ENCODE measurements at places on chromosomes 5 and 9. TPM values are rescaled to one million over a fixed set of nuclear protein-coding genes. Genes with fewer than 3 reads are reported as not detected.

- H3K27ac ChIP-seq, result no peak overlapping the region
- peak; percentile 97 for DNase-seq
- H3K4me3 ChIP-seq, result no peak overlapping the region
- no peaks in the 10 kb centered on the region for H3K4me1 ChIP-seq
Observed at GRCh38 chr9:130243015-130243881, 22.3 kb upstream of the HMCN2 start.

- no peak overlapping the region for H3K27ac ChIP-seq
- H3K27me3 ChIP-seq, result no peaks in the 10 kb centered on the region
- no peak for DNase-seq
- H3K36me3 ChIP-seq, result no peaks in the 10 kb centered on the region
- H3K4me1 ChIP-seq, result no peaks in the 10 kb centered on the region
Observed at GRCh38 chr9:81113453-81114124, 575.8 kb downstream of the TLE1 start.

The PCDHA3 gene
- 2.9 TPM for total RNA-seq

DNA sequence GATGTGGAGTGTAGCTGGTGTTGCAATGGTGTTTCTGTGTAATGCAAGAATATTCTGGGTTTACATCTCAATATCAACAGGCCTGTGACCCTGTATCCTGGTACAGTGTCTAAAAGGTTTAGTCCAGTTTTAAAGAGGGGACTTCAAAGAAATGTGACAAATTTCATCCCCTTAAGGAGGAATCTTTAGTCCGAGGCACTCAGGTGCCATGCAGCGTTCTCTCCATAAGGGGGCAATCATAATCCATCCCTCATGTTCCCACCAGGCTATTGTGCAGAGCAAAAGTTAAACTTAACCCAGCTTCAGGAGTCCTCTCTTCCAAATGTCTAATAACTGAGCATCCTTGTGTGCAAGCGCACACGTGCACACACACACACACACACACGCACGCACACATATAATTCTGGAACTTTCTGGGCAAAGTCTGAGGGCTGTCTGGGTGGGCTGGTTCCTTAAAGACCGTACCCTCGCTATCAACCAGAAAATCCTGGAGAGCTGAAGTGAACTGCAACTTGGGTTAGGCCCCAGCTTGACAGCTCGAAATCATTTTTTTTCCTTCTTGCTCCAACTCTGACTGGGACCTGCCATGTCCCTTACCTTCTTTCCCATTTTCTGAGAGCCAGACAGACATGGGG lies 46.0 kb downstream of the CRB2 start:
- H3K27me3 ChIP-seq, result no peaks in the 10 kb centered on the region
- H3K4me1 ChIP-seq, result peaks cover 5% of the 10 kb centered on the region
- no peak overlapping the region for H3K4me3 ChIP-seq
- no peaks in the 10 kb centered on the region for H3K36me3 ChIP-seq
- no peak overlapping the region for H3K27ac ChIP-seq
- DNase-seq, result peak; percentile 85

GRCh38 chr5:95068289-95068910 lies 216.5 kb downstream of the MCTP1 start:
- DNase-seq, result no peak
- H3K27me3 ChIP-seq, result no peaks in the 10 kb centered on the region
- no peaks in the 10 kb centered on the region for H3K36me3 ChIP-seq
- H3K4me1 ChIP-seq, result no peaks in the 10 kb centered on the region
- no peak overlapping the region for H3K4me3 ChIP-seq

GRCh38 chr5:120615967-120616645 lies 152.0 kb downstream of the PRR16 start:
- H3K4me3 ChIP-seq, result no peak overlapping the region
- H3K36me3 ChIP-seq, result no peaks in the 10 kb centered on the region
- peaks cover 92% of the 10 kb centered on the region for H3K27me3 ChIP-seq
